IPS DF 6.9 (cell line): ENCODE measurements at places on chromosomes 2 and 18.
A peak's percentile ranks its signal among the peaks of the same experiment; 100 is the strongest.

DNA sequence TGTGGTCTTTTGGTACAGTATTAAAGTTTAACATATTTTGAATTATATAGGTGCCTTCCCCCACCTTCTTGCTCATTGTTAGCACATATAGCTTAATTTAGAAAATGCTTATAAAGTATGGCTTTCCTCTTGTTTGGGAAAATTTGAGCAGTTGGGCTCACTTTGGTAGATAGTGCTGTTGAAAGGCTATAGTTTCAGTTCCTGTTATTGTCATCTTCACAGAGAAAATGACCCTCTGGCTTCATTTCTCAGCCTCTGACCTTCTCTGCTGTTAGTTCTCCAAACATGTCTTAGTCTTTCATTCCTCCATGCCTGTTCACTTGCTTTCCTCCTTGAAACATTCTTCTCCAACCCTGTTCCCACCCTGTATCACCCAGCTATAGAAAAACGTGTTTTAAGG is 200.6 kb downstream of the WDR7 start:
- DNase-seq = no peak

DNA sequence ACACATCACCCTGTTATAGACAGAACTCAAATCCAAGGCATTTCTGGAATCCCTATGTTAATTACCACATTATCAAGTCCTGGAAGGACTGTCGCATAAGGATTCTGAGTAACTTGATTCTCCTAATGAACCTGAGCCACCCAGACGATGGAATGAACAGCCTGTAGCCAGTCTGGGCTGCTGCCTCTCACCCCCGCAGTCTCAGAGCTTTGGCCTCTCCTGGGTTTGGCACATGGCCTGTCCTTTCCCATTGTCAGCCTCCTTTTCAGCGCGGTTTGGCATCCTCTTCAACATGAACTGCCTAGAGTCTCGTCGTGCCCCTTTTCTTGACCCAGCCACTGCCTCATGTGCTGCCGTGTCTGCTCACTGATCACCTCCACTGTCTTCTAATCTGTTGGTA is 147.6 kb downstream of the SLC8A1 start:
- DNase-seq = no peak

DNA sequence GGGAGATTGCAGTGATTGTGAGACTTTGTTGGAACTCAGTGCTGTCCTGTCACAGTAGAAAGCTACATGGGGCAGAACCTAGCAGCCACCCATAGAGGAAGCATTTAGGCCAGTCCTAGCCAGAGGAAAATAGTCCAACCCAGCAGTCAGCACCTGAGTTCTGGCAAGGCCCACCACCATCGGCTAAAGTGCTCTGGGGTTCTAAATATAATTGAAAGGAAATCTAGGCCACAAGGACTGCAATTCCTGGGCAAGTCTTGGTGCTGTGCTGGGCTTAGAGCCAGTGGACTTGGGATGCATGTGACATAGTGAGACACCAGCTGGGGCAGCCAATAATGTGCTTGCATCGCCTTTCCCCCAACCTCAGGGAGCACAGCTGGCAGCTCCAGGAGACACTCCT is 28.9 kb upstream of the ACTR2 start:
- DNase-seq = no peak

DNA sequence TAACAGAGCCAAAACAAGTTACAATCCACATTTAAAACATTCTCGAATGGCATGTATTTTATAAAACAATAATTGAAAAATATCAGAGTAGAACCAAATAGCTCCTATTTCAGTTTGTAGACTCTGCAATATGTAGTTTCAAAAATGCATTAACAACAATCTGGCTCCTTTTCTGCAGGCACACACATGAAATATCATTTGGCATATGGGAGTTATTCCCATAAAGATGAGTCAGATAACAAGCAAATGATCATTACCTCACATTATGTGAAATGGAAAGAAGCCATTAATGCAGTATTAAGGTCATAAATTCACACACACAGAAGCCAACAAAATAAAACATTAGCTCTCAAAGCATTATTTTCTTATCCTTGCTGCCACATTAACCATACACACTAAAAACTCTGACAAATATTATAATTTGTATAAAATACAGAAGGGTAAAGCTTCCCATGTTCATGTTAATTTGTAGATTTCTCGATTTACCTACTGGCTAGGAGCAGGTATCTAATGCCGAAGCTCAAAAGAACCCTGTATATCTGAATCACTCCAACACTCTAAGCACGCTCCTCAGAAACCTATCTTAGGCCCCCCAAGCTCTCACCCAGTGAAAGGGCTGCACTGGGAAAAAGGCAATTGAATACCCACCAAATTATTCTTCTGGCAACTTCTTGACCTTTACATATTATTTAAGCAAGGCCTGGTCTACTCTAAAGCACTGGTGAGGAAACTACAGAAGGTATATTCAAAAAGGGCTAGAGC is 13.8 kb downstream of the NBAS start:
- DNase-seq = no peak

GRCh38 chr2:62844311-62845090 is 139.0 kb downstream of the EHBP1 start:
- DNase-seq = no peak

- no peak for DNase-seq
Measured at GRCh38 chr2:25177211-25177611, 8.8 kb upstream of the POMC start.

- no peak for DNase-seq
Measured at GRCh38 chr2:205364261-205364660, 318.0 kb upstream of the NRP2 start.

- DNase-seq = no peak
Measured at GRCh38 chr18:38602341-38602740, 1036.7 kb upstream of the CELF4 start.

DNA sequence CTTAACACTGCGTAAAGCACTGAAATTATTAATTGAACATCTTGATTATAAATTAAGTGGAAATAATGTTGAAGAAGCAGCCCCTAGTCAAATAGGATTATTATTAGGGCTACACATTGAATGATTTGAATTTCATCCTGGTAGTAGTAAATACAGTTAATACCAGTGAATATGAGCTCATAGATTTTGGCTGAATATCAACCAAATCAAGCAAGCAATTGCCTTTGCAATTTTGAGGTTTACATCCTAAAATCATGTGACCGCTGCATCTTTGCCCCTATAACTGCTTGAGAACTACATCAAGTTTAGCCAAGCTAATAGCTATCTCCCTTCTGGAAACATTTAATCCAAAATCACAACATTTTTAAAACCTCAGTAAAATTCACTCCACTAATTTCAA is 801.2 kb upstream of the PIK3C3 start:
- no peak for DNase-seq

- no peak for DNase-seq
Measured at GRCh38 chr2:223747392-223748042, 89.9 kb downstream of the AP1S3 start.

- no peak for DNase-seq
Measured at GRCh38 chr2:1972422-1972821, 228.1 kb upstream of the PXDN start.

- DNase-seq = no peak
Measured at GRCh38 chr18:73645160-73645715, 502.4 kb downstream of the FBXO15 start.

DNA sequence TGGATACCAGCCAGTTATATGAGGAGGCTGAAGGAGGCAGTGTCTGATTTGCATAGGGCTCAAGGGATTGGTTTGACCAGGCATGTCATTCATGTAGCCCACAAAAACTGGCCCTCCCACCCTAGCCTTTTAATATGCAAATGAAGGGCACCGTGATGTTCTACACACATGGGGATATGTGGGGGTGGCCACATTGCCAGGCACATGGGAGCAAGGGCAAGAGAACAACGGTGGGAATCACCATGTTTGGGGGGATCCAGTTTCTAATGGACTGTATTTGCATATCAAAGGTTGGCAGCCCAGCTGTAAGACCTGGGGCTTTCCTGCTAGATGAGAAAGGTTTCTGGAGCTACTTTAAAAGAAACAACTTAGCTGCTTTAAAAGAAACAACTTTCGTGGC is 65.1 kb upstream of the SLC25A52 start:
- peak; percentile 74 for DNase-seq

DNA sequence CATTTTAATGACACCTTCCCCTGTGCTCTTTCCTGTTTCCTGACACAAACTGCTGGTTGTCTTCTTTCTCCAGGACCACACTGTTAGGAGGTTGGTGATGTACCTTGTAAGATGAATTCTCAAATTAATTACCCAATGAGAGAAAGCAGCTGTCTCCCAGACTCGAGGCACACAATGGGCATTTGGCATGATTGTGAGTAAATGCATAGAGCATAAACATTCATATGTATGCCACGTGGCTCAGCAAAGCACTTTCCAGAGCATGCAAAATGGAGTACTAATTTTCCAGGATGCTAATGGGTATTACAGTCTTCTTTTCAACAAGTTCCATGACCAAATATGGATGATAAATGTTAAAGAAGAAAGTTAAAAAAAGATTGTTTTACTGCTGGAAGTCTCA is 235.2 kb upstream of the KLHL29 start:
- DNase-seq = no peak

GRCh38 chr2:241607162-241607885 is 29.6 kb downstream of the THAP4 start:
- no peak for DNase-seq

- no peak for DNase-seq
Measured at GRCh38 chr2:132980304-132980703, 310.3 kb upstream of the LYPD1 start.

- no peak for DNase-seq
Measured at GRCh38 chr2:217573571-217573970, 429.2 kb downstream of the TNS1 start.

DNA sequence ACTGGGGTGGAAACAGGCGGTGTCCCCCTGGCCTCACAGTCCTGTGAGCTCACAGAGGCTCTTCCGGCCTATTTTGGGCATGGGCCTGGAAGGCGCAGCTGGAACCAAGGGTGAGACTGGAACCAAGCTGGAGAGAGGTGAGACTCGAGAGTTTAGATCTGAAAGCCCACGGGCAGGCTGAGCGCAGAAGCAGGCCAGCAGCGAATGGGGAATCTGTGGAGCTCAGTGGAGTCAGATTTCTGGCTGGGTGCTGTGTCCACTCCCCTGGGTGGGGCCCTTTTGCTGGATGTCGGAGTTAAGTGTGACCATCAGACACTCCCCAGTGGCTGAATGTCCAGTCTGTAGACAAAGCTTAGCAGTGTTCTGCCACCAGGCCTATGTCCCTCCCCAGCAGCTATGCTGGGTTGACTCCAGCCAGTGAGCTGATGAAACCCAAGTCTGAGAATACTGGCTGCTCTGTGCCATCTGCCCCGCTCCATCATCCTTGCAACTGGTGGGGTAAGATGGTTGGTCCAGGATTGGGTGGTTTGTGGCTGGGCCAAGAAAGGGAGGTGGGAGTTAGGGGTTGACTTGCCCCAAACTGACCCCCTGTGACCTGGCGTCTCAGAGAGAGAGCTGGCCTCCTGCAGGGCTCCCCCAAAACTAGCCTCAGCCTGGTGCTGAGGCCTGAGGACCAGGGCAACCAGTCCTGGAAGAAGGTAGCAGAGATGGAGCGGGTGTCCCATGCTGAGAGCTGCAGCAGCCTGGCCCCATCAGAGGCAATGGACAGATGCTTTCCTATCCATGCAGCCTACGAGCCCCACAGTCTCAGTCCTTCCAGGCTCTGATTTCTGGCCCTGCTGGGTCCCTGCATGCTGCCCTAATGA is 34.4 kb downstream of the CYP26B1 start:
- DNase-seq = no peak

DNA sequence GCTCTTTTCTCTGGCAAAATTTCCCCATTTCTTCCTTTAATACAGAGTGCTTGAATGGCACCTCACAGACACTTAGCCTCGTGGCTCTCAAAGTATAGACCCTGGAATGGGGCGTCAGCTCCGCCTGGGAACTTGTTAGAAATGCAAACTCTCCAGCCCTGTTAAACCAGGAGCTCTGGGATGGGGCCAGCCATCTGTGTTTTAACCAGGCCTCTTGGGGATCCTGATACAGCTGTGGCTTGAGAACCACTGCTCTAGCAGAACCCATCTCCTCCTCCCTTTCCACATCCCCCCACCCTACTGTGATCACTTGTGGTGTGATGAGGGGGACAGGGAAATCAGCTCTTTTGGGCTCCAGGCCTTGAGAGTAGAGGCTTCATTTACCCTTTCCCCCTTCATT is 15.9 kb downstream of the LTBP1 start:
- no peak for DNase-seq

DNA sequence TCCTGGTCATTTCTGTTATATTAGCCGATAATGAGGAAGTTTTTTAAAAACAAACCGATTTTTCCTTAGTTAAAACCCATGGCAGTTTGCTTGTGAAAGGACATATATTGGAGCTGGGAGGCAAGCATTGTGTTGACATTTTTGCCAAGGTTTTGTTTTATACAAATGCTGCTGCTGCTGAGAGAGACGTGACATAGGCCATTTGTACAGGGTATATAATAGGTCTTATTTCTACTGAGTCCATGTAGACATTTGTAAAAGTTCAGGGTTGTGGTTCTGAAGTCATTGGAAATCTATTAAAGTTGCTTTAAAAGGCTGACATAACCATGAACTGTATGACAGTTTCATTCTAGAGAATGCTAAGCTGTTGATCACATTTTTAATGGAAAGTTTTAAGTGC is 424.0 kb upstream of the FANCL start:
- no peak for DNase-seq

DNA sequence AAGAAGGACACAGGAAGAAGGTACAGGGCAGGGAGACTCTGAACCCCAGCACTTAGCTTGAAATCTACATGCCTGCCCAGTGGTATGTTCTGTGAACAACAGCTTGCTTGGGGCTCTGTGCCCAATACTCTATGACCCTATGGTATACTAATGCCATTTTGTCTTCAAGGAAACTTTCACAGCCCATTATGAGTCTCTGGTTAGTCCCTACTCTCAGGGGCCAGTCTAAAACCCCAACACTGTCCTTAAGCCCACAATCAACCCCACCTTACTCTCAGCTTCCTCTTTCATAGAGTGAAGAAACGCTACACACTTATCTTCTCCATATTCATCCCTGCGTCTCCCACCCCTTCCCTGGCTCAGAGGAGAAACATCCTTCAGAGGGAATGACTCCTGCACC is 16.0 kb downstream of the NEB start:
- DNase-seq = no peak

DNA sequence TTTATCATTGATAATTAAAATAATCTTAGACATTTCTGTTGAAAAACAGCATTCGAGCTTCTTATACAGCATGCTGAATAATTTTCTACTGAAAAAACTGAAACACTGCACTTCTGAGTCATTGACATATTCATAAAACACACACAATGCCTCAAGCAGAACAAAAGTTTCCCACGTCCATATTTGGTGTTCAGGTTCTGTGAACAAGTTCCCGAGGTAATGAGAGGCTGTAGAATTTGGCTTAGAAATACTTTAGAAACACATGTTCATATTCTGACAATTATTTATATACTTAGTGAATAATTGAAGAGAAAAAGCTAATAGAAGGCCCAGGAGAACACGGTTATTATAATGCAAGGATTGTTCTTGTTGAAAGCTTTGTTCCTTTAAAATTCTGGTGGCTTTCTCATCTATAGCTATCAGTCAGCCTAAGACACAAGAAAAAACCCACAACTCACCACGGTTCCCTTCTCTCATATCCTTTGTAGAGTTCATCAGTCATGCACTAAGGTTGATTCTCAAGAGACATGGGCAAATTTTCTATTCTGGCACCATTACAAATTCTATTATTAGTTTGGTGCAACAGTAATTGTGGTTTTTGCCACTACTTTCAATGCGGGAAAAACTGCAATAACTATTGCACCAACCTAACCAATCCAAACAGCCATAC is 194.4 kb downstream of the TMX3 start:
- DNase-seq = no peak

GRCh38 chr2:238655974-238656722 is 191.7 kb upstream of the TWIST2 start:
- no peak for DNase-seq
